ENCODE measurements at places on chromosomes 16 and 17.

DNA sequence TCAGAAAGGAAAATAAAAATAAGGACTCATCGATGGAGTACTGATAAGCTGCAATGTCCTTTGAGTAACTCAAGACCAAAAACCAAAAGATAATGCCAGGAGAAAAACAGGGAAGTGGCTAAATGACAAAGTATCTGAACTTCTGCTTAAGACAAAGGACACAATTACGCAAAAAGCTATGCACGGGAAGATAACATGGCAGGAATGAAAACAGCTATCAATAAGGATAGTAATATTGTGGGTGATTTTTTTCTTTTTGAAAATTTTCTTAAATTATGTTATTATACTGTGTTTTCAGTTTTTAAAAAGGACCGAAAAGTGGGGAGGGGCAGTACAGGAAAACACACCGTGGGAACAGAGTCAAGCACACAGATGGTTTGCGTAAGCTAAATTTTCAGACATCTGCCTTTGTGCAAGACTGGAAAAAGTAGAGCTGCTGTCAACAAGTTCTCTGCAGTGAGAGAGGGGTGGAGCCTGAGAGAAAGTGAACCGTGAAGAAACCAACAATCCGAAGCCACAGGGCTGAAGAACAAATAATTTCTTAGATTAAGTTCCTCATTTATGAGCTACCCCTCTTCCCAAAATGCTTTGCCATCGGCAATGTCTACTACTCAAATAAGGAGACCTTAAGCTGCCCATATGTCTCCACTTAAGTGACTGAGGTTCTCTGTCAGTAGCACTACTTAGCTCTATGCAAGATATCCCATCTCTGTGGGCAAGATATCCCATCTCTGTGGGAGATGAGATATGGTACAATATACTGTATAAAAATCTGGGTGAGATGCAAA lies 99.9 kb upstream of the CORO6 start:
- no peak for DNase-seq

GRCh38 chr16:25051406-25052150 lies 36.4 kb upstream of the ARHGAP17 start:
- DNase-seq: no peak

DNA sequence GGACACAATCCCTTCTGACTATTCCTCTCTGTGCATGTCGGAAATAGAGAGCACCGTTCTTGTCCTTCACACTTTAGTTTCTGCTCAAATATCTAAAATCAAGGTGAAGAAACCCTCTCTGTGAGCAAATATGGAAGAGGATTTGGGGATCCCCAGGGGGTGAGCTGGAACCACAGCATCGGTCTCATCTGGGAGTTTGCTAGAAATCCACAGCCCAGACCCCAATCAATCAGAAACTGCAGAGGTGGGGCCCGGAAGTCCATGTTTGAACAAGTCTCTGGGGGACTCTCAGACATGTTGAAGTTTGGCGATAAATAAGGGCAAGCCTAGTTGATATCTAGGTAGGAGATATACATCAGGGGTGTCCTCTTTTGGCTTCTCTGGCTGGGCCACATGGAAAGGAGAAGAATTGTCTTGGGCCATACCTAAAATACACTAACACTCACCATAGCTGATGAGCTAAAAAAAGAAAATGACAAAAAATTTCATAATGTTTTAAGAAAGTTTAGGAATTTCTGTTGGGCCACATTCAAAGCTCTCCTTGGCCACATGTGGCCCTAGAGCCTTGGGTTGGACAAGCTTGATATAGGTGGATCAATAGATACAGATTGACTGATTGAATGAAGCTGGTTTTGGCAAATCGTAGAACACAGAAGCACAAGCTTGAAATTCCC lies 168.0 kb upstream of the FOXF1 start:
- DNase-seq: no peak

- DNase-seq: no peak
These were observed 27.8 kb downstream of the PAFAH1B1 start for GRCh38 chr17:2621241-2621640.

- DNase-seq: no peak
These were observed 16.8 kb upstream of the HAP1 start for GRCh38 chr17:41751288-41751687.

- DNase-seq: peak; percentile 51
These were observed 43.4 kb downstream of the IRX6 start for GRCh38 chr16:55367301-55367811.

- no peak for DNase-seq
These were observed 27.6 kb upstream of the PRM1 start for GRCh38 chr16:11308493-11309283.

DNA sequence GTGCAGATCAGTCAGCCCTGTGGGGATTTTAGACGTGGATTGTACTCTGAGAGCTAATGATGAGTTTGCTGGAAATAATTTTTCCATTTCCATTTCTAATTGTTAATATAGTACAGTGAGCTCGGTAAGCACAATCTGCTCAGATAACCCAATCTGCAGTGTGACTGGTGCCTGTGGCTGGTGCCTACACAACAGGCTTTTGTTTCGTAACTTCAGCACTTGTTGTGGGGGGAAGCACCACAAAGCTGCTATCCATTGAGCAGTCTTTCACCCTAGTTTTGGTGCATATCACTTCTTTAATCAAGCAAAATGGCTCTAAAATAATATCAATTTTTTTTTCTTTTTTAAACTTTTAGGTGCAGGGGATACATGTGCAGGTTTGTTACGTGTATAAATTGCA lies 534.9 kb upstream of the HSBP1 start:
- no peak for DNase-seq

DNA sequence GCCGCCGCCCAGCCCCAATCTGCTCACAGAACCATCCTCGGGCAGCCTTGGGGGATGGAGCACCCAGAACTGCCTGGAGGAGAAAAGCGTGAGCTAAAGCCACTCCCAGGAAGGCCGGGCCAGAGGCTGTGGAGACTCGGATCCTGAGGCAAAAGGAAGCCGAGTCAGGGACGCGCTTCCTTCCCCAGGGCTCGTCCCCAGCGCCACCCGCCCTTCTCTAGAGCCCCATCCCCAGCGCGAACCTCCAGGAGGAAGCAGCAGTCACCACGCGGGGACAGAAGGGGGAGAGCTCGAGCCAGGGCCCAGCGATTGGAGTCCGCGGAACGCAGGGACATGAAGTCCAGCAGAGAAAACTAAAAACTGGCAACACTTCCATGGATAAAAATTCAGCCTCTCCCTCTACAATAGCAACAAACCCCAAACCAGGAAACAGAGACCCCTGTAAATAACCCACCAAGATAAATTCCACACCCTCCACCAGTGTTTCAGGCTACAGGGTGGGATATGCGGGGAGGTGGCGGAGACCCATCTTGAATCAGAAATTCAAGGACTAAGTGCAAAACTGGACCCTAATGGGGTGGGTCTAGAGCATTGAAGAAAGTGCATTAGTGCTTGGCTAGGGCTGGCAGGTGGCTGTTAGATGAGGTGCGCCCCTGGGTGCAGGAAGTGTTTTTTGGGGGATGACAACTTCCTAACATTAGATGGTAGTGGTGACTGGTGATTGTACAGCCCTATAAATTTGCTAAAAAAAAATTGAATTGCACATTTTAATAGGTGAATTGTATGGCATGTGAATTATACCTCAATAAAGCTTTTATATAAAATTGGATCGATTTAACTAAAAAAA lies 116.1 kb upstream of the METRNL start:
- peak; percentile 16 for DNase-seq

Data from COLO829 (cell line).